Endothelial cell (in vitro differentiated cells): ENCODE measurements at places on chromosomes 2 and 18. TPM values are rescaled to one million over a fixed set of nuclear protein-coding genes. Genes with fewer than 3 reads are reported as not detected.

GRCh38 chr2:134459706-134460406 lies 206.0 kb downstream of the MGAT5 start:
- no peak for DNase-seq

DNA sequence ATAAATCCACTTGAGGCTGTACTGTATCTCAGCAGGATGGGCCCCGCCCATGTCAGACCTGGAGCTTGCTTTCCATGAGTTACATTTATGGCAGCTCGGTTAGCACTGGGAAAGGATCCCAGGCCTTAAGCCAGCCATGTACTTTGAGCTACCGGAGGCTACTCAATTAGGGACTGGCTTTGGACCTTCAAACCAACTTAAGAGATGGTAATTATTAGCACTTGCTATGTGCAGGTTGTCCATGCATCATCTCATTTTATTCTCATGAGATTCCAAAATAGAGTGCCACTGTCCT lies 64.4 kb downstream of the ACTR2 start:
- no peak for DNase-seq

The KIF1A gene
- total RNA-seq, result 52.2 TPM

GRCh38 chr2:37870829-37871228 lies 54.3 kb upstream of the RMDN2 start:
- no peak for DNase-seq

DNA sequence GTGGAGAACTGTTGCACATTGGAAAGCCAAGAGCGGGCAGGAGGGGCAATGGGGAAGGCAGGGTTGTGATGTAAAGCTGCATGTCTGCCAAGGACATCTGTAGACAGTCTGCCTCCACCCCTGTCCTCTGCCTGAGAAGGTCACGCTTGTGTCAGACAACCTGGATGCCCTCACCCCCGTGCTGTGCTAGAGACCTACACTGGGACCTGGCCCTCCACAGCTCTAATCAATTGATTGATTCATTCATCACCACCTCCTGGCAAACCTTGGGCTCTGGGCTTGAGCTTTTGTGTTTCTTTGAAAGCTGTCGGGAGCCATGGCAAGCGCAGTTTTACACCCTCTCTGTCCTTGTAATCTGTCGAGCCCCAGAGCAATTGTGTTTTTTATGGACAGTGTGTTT lies 41.1 kb downstream of the MARCO start:
- DNase-seq, result no peak

DNA sequence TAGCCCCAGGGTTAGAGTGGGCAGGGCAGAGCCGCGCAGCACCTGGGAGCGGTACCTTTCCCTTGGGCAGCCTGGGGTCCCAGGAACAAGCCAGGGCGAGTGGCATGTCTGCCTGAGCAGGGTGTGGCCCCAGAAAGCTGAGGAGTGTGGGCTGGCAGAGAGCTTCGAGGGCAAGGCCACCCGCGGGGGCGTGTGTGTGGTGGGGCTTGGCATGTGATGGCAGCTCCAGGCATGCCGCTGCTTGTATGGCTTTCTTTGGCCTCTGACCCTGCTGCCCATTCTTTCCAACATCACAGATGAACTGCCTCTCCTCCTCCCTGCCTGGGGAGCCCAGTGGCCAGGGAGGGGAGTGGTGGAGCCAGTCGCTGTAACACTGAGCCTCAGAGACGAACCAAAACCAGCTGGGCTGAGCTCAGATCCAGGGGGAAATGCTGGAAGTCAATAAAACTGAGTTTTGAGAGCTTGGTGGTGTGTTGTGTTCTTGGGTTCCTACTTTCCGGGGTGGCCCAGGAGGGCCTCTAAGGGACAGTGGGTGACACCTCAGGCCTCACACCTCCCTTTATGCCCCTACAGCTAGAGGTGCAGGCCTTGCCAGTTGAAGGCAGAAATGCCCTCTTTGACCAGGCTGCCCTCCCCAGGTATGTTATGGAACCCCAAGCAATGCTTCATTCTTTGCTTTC lies 7.4 kb downstream of the DNAJB2 start:
- DNase-seq, result no peak
